ENCODE measurements at places on chromosomes 6 and 20. TPM values are rescaled to one million over a fixed set of nuclear protein-coding genes. Genes with fewer than 3 reads are reported as not detected.

PACRG gene
- 0.83 TPM for total RNA-seq

DNA sequence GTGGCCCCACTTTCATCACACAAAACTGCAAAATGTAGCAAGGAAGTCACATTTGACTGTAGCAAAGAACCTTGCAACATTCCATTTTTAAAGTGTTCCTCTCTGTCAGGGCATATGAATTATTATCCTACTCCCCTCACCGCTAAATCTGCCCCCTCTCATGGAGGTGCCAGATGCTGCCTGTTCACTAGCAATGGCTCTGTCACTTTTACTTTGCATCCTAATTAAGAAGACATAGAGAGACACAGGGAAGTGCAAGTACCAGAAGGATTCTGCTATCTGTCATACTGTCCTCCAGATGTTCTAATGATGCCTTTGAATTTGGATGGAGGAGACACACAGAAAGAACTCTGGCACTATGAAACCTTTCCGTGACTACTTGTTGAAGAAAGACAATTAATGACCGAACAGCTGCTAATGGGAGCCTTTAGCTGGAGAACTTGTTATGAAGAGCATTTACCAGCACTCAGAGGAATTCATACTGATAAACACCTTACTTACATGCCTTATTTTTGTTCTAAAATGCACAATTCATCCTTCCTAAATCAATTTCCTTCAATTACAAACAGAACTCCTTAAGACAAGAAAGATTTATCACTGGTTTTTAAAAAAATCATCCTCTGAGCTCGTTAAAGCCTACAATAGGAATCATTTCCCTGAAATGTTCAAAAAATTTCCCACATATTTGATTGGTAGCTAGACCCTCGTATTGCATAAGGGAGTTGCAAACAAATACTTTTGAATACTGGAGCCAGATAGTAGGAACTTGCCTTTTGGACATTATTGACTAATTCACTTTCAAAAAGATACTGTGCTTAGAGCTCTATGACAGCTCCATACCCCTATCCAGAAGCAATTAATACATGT is 292.6 kb downstream of the UBE3D start:
- DNase-seq: no peak
- no peaks in the 10 kb centered on the region for H3K36me3 ChIP-seq
- H3K4me1 ChIP-seq: no peaks in the 10 kb centered on the region
- no peak overlapping the region for H3K4me3 ChIP-seq
- no peaks in the 10 kb centered on the region for H3K27me3 ChIP-seq

TBC1D22B gene
- total RNA-seq: 12.8 TPM

DNA sequence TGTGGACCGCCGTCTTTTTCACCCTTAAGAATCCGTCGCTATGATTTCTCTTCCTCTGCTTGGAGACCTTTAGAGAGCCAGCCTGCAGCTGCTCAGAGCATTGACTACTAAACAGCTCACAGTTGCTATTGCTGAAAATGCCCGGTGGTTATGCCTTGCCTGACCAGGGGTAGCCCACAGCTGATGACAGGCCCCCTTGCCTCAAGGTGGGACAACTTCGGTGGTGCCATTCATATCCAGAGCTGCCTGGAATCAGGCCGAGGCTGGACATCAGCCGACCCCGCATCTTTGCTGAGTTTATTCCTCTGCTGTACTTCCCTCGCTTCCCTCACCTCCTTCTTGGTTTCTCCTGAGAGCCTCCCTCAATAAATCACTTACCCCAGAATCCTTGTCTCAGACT is 39.6 kb downstream of the OVOL2 start:
- no peak for DNase-seq
- H3K27me3 ChIP-seq: no peaks in the 10 kb centered on the region
- no peak overlapping the region for H3K4me3 ChIP-seq
- H3K27ac ChIP-seq: no peak overlapping the region
- no peaks in the 10 kb centered on the region for H3K36me3 ChIP-seq
- H3K4me1 ChIP-seq: no peaks in the 10 kb centered on the region

DNA sequence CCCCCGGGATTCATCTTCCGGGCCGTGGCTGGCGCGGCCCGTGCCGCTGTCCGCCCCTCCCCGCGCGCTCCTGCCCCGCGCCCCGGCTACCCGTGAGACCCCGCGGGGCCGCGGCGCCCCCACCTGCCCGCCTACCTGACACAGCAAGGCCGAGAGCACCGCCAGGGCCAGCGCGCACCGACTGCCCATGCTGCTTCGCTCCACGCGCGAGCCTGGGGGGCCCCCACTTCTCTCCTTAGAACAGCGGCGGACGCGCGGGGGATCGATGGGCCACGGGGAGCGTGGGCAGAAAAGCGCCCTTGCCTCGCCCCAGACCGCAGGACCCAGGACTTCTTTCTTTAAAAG is 955 bp downstream of the DLL1 start:
- no peak for DNase-seq
- H3K4me3 ChIP-seq: peak overlapping the region; percentile 43
- H3K4me1 ChIP-seq: peaks cover 13% of the 10 kb centered on the region

GRCh38 chr6:130203370-130203769 is 19.4 kb downstream of the SAMD3 start:
- no peak for DNase-seq
- H3K36me3 ChIP-seq: no peaks in the 10 kb centered on the region
- H3K4me1 ChIP-seq: no peaks in the 10 kb centered on the region
- H3K27ac ChIP-seq: no peak overlapping the region

- H3K4me1 ChIP-seq: peaks cover 8% of the 10 kb centered on the region
- H3K27ac ChIP-seq: peak overlapping the region; percentile 40
- H3K27me3 ChIP-seq: no peaks in the 10 kb centered on the region
- H3K36me3 ChIP-seq: no peaks in the 10 kb centered on the region
Measured at GRCh38 chr6:93293460-93293859, 125.9 kb downstream of the EPHA7 start.

GRCh38 chr6:161407115-161407514 is 133.3 kb upstream of the AGPAT4 start:
- DNase-seq: no peak
- no peaks in the 10 kb centered on the region for H3K36me3 ChIP-seq
- no peak overlapping the region for H3K4me3 ChIP-seq
- peaks cover 18% of the 10 kb centered on the region for H3K4me1 ChIP-seq

DNA sequence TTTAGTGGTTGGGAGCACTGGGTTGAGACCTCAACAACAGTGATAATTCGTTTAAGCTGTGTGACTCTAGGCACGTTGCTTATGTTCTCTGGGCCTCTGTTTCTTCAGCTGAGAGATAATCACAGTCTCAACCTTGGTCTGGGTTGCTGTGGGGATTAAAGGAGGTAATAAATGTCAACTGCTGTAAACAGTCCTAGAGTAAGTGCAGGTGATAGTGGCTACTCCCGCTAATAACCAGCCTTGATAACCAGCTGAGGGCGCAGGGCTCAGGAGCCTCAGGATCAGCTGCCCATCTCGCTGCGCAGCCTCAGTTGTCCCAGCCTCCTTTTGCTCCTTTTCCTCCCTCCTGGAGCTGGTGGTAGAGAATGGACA is 58.0 kb downstream of the JARID2 start:
- no peak overlapping the region for H3K27ac ChIP-seq
- DNase-seq: no peak
- peaks cover 37% of the 10 kb centered on the region for H3K4me1 ChIP-seq

TFAP2A gene
- total RNA-seq: not detected

GRCh38 chr6:119166024-119166784 is 87.7 kb upstream of the FAM184A start:
- H3K4me3 ChIP-seq: no peak overlapping the region
- H3K4me1 ChIP-seq: peaks cover 26% of the 10 kb centered on the region
- DNase-seq: no peak
- H3K27me3 ChIP-seq: no peaks in the 10 kb centered on the region

DNA sequence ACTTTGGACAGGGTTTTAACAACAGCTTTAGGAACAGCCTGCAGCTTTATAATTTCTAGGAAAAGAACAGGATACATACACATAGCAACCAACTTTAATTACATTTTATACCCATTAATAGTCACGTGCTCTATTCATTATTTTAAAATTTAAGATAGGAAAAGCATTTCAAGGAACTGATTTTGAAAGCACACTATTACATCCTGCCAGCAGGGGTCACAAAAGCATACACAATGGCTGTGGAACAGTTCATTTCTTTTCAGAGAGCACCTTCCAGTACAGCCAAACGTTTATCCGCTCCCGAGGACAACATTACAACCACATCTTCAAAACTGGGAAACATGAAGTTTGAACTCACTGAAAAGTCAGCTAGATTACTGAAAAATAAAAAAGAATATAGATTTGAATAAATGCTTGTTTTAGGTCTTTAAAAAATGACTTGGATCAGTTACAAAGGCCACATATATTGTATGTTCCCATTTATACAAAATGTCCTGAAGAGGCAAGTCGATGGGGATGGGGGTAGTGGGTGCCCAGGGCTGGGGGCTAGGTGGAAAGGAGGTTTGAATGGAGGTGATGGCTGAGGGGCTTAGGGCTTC is 104.6 kb upstream of the EXOC2 start:
- DNase-seq: peak; percentile 66
- no peak overlapping the region for H3K27ac ChIP-seq
- no peaks in the 10 kb centered on the region for H3K36me3 ChIP-seq
- H3K4me3 ChIP-seq: no peak overlapping the region
- no peaks in the 10 kb centered on the region for H3K4me1 ChIP-seq

- no peaks in the 10 kb centered on the region for H3K36me3 ChIP-seq
- H3K27ac ChIP-seq: no peak overlapping the region
- no peaks in the 10 kb centered on the region for H3K4me1 ChIP-seq
- no peak for DNase-seq
- H3K4me3 ChIP-seq: no peak overlapping the region
Measured at GRCh38 chr6:80942911-80943310, 809.6 kb downstream of the TENT5A start.

- no peak for DNase-seq
- no peak overlapping the region for H3K4me3 ChIP-seq
- no peaks in the 10 kb centered on the region for H3K36me3 ChIP-seq
- H3K27me3 ChIP-seq: no peaks in the 10 kb centered on the region
- peaks cover 14% of the 10 kb centered on the region for H3K4me1 ChIP-seq
Measured at GRCh38 chr20:35638751-35639150, 23.1 kb downstream of the SPAG4 start.

ZNF831 gene
- total RNA-seq: not detected

DNA sequence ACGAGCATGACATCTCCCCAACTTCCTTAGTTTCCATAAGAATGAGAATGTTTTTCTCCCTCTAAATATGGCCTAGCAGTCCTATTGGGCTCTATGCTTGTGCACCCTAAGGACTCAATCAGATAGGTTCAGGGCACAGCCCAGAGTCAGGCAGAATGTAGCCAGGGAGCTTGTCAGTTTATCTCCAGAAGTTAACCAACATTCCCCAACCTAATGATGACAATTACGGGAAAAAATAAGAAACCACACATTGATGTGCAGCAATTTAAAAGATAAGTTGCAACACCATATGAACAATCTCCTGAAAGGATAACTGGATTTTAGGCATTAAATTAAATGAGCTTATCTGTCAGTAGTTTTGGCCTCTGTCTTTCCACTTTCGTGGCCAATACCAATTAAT is 71.1 kb downstream of the HDDC2 start:
- no peaks in the 10 kb centered on the region for H3K36me3 ChIP-seq
- H3K27me3 ChIP-seq: no peaks in the 10 kb centered on the region

DNA sequence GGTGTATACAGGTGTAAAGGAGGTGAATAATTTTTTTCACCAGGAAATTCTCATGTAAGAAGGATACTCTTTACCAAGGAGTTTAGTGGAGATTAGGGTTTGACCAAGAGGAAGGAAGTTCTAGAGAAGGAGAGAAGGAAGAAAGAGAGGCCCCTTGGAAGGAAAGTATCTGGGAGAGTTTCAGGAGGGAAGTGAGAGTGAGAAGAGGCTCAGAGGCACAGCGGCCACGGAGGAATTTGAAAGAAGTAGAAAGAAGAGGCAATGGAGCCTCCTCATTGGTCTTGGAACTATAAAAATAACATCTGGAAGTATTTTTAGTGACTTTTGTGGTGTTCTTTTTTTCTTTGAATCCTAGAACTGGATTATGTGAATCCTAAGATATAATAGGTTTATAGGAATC is 50.8 kb upstream of the MCUR1 start:
- no peaks in the 10 kb centered on the region for H3K4me1 ChIP-seq
- no peak for DNase-seq
- no peaks in the 10 kb centered on the region for H3K36me3 ChIP-seq
- H3K4me3 ChIP-seq: no peak overlapping the region
- H3K27me3 ChIP-seq: peaks cover 3% of the 10 kb centered on the region

- no peaks in the 10 kb centered on the region for H3K27me3 ChIP-seq
- no peak overlapping the region for H3K27ac ChIP-seq
- no peak overlapping the region for H3K4me3 ChIP-seq
- H3K36me3 ChIP-seq: no peaks in the 10 kb centered on the region
Measured at GRCh38 chr20:40056171-40056570, 632.9 kb downstream of the MAFB start.

NTSR1 gene
- total RNA-seq: 0.07 TPM

GRCh38 chr6:36113703-36114102 is 16.6 kb upstream of the MAPK13 start:
- no peak overlapping the region for H3K27ac ChIP-seq
- DNase-seq: no peak
- no peaks in the 10 kb centered on the region for H3K27me3 ChIP-seq
- peaks cover 22% of the 10 kb centered on the region for H3K4me1 ChIP-seq
- peaks cover 13% of the 10 kb centered on the region for H3K36me3 ChIP-seq

GRCh38 chr6:146050168-146050567 is 21.3 kb downstream of the GRM1 start:
- H3K27me3 ChIP-seq: no peaks in the 10 kb centered on the region
- DNase-seq: no peak
- no peaks in the 10 kb centered on the region for H3K4me1 ChIP-seq
- no peaks in the 10 kb centered on the region for H3K36me3 ChIP-seq

GRCh38 chr20:53769041-53769440 is 175.4 kb upstream of the ZNF217 start:
- no peaks in the 10 kb centered on the region for H3K27me3 ChIP-seq
- H3K4me3 ChIP-seq: no peak overlapping the region
- no peak for DNase-seq
- no peak overlapping the region for H3K27ac ChIP-seq
- no peaks in the 10 kb centered on the region for H3K4me1 ChIP-seq

DNA sequence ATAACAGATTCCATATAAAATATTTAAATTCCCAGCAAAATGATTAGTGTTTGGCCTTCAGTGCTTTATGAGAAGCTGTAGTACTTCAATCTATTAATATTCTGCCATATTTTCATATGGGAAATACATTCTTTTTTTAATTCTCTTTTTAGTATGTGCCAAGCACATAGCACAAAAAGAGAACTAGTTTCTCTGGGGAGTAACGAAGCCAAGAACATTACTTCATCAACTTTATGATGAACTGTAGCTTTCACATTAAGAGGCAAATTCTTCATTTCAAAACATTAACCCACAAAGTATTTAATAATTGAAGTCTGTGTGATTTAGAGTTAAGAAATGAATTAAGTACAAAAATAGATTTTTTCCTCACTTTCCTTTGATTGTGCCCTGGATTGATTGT is 281.0 kb upstream of the EYS start:
- H3K27ac ChIP-seq: no peak overlapping the region
- H3K4me3 ChIP-seq: no peak overlapping the region
- H3K4me1 ChIP-seq: no peaks in the 10 kb centered on the region
- DNase-seq: no peak
- no peaks in the 10 kb centered on the region for H3K27me3 ChIP-seq

LY6G5B gene
- total RNA-seq: 3.9 TPM

Data from cardiac muscle cell (in vitro differentiated cells and primary cell).